ENCODE measurements at places on chromosomes 1 and 21.

- DNase-seq, result no peak
These were observed 51.2 kb downstream of the POFUT2 start for GRCh38 chr21:45236481-45236880.

DNA sequence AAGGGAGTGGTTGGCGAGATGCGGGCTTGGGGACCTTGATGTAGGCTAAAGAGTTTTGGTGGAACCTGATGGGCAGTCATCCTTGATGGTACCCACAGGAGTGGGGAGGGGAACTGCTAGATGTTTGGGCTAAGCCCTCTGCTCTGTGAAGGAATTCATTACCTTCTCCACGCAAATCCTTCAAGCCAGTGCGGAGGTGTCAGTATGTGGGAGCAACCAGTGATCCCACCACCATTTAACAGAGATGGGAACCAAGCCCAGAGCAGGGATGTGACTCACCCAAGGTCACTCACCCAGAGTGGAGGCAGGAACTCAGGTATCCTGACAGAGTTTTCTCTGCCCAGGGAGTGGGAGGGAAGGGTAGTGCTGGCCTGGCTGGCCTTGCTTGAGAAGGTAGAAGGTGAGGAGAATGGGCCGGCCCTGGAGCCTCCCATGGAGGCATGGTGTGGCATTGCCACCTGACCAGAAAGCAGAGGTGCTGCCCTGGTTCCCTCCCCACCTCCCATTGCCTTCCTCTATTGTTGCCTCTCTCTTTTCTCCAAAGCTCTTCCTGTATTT lies 51.2 kb upstream of the STUM start:
- DNase-seq, result no peak

DNA sequence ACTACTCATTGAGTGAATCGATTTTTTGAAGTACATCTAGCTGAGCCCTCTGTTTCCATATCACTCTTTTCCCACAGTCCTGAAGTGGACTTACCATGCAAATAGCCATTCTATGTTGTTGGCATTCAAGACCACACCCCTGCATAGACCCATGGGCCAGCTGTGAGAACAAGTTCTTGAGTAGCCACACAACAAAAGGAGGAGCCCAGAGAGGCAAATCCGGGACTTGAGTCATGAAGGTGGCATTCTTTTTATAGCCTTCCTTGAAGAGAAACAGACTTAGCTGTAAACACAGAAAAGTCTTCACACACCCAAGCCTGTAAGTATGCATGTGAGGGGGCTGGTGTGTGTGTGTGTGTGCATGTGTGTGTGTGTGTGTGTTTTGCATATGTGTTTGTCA lies 13.8 kb upstream of the SPRR5 start:
- no peak for DNase-seq

GRCh38 chr1:234588386-234588785 lies 21.6 kb downstream of the IRF2BP2 start:
- no peak for DNase-seq

- no peak for DNase-seq
These were observed 42.2 kb upstream of the WASF2 start for GRCh38 chr1:27531959-27532685.

DNA sequence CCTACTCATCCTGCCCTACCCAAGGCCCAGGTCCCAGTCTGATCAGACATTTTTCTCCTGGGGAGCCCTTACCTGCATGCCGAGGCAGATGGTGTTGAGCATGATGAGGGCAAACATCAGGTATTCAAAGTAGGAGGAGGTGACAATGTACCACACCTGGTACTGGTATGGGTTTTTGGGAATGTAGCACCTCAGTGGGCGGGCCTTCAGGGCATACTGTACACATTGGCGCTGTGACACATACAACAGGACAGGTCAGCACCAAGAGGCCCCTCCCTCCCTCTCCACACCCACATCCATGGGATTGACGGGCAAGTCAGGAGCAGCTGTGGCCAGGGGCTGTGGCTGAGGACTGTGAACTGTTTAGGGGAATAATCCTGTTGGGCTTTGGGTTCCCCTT lies 37.1 kb upstream of the KIF21B start:
- no peak for DNase-seq

DNA sequence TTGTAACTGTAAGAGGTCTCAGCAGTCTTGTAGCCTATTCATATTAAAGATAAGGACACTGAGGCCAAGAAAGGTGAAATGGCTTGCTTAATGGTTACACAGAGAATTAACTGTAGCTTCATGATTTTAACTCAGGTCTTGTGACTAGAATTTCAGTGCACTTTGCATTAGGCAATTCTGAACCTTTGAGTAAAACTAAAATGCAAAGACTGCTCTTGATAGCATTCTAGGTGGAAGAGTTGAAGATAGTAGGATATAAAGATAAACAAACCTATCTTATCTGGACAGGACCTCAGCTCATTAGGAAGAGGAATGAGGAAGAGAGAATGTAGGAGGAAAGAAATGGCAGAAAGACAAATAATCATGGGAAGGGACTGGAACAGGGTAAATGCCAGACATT lies 68.6 kb upstream of the RGL1 start:
- no peak for DNase-seq

DNA sequence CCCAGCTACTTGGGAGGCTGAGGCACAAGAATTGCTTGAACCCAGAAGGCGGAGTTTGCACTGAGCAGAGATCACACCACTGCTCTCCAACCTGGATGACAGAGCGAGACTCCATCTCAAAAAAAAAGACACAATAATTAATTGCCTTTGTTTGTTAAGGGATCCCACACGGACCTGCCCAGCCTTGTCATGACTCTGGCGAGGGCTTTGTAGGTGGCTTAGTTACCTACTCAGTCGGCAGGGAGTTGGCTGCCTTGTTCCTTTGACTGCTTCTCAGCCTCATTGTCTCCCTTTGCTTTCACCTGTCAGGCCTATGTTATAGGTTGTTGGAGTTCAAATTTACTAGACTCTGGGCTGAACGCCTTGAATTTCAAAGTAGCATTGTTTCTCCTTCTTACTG lies 82.0 kb downstream of the UBE4B start:
- DNase-seq, result no peak

DNA sequence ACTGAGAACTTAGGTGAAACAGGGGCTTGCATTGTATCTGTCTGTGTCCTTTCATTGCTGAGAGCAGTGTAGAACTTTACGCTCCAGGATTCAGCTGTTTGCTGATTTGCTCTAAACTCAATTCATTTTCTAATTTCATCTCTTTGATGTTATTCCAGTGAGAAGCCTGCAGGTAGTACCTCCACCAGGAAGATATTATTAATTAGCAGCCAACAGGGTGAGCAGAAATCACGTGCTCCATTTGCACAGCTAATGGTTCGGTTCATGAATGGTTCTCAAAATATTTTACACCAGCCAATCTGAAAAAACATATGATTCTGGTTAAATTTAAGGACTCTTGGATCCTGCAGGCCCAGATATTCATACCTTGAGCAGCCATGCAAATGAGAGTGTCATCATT lies 52.1 kb downstream of the SUSD4 start:
- no peak for DNase-seq

- no peak for DNase-seq
These were observed 231.5 kb upstream of the ST6GALNAC5 start for GRCh38 chr1:76635784-76636183.

- no peak for DNase-seq
These were observed 2.3 kb downstream of the SPEN start for GRCh38 chr1:15849775-15850324.

- DNase-seq, result no peak
These were observed 59.0 kb upstream of the IGSF5 start for GRCh38 chr21:39685991-39686390.

DNA sequence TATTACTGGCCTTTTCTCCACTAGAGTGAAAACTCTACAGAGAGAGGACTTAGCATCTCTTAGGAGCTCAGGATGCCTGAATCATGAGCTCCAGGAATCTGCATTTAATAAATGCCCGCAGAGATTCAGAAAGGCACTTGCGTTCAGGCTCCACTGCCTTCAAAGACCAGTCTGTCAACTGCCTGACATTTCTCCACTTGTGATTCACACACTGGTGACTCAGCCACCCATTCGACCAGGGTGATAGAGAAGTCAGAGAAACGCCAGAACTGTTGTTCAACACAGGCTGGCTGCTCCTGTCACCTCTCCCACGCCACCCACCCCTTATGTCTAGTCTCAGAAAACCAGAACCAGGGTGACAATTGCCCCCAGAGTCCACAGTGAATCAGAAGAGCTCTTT lies 26.9 kb upstream of the LBR start:
- DNase-seq, result peak; percentile 62

GRCh38 chr21:37245151-37245550 lies 22.0 kb downstream of the VPS26C start:
- DNase-seq, result no peak

DNA sequence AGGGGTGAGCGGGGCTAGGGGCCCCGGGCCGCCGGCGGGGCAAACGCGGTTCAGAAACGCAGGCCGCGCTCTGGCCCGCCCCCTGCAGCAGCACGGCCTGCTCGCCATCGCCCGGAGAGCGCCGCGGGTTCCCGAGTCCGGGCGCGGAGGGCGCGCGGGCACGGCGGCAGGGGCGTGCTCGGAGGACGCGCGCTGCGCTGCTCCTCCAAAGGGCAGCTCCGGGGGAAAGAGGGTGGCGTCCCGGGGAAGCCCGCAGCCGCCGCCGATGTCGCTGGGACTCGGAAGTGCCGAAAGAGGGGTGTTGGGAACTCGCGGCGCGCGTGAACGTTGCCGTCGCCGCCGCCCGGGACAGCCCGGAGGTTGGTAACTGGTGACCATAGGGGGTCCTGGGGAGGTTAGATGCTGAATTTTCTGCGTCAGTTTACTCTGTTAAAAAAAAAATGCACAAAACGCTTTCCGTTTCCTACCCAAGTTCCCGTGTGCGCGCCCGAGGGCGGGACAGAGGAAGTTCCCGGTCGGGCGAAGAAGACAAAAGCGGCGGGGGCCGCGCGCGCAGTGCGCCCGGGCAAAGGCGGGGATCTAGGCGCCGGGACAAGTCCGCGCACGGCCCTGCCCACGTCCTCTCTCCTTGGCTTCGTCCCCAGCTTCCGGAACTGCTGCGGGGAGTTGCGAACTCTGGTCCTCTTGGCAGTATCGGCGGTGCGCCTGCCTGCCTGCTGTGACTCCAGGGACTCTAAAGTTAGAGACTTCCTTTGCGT lies at the start of gene HHAT:
HHAT (plus strand) TSS at position 157 of the 758 bp plus-strand sequence. CDS start 20,074 bp downstream, outside the sequence.
- DNase-seq, result peak; percentile 45

- no peak for DNase-seq
These were observed 104.3 kb downstream of the RYR2 start for GRCh38 chr1:237146241-237146640.

DNA sequence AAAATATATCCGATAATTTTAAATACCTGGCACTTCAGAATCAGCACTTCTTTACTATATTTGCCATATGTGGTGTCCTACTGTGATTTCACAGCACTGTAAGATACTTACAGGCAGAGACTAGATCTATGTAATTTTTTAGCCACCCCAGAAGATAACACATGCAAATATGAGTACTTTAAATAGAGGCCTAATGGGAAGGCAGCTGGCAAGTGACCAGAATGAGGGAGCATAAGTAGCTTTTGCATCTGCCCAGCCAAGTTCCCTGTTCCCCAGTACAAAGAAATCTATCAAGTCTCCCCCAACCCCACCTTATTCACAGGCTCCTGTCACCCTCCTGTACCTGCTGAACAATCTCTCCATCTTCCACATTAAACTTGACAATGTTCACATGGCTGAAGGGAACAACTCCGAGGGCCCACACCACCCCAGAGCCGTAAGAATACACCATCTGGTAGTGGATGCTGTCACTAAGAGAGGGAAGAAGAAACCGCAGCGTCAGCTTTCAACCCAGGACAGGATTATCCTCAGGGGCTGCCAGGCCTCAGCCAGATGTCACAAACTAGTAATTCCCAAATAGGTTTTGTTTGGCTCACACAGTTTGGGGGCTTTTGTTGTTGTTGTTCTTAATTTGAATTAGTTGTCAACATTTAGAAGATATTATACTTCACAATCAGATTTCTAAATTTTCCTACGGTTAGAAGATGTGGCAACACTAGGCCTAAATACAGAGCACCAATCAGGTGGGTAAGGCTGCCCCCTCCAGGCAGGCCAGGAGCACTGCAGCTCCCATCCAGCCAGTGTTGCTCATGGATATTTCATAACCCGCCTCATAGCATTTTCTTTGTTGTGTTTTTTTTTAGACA lies 10.4 kb downstream of the EMC1 start:
- DNase-seq, result peak; percentile 49

- no peak for DNase-seq
These were observed 1.1 kb downstream of the FCRLB start for GRCh38 chr1:161722406-161722805.

DNA sequence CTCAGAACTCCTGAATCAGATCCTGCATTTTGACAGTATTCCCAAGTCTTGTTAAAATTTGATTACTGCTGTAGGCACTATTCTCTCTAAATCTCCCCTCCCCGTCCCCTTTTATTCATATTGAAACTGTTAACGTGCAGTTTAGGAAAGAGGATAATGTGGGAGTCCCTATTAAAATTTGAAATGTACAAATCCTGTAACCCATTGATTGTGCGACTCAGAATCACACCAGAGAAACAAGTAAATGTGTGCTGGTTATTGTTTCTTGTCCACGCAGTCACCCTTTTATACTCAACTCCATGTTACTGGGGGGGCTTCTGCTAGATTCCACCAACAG lies 584 bp upstream of the LTN1 start:
- DNase-seq, result no peak

DNA sequence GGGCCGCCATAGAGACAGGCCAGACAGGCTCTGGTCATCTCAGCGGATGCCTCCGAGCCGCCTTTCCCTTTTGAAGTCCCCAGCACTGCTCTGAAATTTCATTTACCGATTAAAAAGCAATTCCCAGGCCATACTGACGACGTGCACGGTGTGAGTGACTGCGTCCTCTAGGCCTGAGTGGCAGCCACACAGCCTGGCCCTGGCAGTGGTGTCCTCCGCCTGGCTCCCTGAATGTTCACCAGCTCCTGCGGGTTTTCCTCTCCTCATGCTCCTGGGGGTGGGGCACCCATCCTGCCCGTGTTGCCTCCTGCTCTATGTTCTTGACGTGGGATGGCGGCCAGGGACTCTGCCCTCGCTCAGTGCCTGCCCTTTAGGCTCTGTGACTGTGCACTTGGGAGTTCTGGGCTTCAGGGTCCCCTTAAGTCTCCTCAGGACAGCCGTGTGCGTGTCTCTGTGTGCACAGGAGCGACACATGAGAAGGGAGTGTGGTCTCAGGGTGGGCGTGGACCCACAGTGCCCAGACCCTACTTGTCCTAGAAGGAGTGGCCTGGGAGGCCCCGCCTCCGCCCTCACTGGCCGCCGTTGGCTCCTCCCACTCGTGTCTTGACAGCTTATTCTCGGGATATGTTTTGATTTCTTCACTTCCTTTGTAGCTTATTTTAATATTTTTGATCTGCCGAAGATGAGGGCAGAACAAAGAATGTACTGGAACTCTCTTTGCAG lies 3.6 kb downstream of the SKI start:
- peak; percentile 63 for DNase-seq

- no peak for DNase-seq
These were observed 835 bp upstream of the TSPAN2 start for GRCh38 chr1:115090186-115090490.

- DNase-seq, result no peak
These were observed 85.6 kb upstream of the WNT4 start for GRCh38 chr1:22228505-22228911.

- no peak for DNase-seq
These were observed 17.7 kb upstream of the FRRS1 start for GRCh38 chr1:99784143-99784542.

GRCh38 chr1:200033511-200034261 lies 6.2 kb downstream of the NR5A2 start:
- no peak for DNase-seq
